Activated CD4-positive, alpha-beta T cell treated with anti-CD3 and anti-CD28 coated beads, Interleukin-2, amount 50 U/mL, for 4 hours (primary cell): ENCODE measurements at places on chromosomes 5 and 9.

DNA sequence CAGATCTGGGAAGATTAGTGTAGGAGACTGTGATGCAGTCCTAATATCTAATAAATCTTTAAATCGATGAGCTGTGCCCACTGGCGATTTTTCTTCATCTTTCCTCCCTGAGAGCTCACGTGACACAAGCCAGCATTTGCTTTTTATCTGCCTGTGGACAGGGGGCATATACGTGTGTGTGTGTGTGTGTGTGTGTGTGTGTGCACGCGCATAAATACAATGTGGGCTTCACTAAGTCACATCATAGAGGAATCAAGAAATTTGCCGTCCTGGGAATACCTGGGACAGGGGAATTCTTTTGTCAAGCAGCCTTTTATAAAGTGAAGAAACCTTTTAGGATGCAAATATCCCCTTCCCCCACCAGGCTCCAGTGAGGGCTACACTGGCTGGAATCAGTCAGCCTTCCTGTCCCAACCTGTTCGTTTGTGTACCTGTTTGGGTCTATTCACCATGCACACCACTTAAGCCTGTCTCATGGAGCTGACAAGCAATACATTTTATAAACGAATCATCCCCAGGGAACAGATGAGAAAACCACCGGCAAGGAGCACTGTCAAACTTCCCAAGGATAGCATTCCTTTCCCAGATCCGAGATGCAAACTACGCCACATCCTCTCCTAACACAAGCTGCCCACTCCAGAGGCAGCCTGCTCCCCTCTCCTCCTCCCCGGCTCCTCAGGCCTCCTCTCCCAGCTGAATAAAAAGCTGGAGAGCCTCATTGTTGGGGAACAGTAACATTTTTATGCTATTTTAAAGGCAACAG lies 2.7 kb downstream of the EPB41L4B start:
- DNase-seq = no peak

DNA sequence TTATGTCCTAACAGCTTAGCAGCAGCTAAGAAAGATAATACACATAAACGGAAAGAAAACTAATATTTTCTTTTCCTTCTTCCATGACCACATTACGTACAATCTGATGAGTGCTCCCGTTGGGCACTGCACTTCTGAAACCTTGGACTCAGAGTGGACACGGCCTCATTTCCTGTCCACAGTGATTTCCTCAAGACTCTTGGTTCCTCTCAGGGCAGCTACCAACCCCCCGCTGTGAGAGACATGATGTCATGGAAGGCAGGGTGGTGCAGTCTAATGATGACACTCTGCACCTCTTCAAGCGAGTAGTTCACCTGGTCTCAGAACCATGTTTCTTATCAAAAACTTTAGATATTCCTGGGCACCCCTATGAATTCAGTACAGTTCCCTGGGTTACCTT lies 68.7 kb upstream of the CTSL start:
- no peak for DNase-seq

- DNase-seq = no peak
Measured at GRCh38 chr9:347667-348292, 133.1 kb downstream of the DOCK8 start.

DNA sequence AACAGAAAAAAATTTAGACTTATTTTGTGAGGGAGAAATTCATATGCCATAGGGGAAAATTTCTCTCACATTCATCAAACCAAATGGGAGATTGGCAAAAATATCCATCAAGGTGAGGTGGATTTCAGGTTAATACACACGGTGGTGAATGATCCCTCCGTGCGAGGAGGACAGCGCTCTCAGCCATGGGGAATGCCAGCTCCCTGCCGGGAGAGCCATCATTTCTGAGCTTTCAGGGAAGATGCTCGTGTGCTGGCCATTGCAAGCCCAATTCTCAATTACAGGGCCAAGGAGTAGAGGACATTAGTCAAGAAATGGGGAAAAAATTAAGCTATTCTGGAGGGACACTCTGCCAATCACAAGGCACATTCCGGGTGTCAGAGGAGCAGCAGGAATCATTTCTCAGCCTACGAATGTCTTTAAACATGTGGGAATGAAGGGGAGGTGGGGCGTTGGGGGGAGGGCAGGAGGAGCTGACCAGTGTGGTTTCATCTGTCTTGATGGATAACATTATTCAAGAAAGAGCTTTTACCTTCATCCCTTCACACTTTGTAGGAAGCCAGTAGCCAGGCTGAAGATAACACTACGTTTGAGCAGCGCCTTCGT lies 165.5 kb downstream of the DAB2IP start:
- no peak for DNase-seq

- DNase-seq = no peak
Measured at GRCh38 chr9:109466623-109467590, 31.2 kb downstream of the PTPN3 start.

DNA sequence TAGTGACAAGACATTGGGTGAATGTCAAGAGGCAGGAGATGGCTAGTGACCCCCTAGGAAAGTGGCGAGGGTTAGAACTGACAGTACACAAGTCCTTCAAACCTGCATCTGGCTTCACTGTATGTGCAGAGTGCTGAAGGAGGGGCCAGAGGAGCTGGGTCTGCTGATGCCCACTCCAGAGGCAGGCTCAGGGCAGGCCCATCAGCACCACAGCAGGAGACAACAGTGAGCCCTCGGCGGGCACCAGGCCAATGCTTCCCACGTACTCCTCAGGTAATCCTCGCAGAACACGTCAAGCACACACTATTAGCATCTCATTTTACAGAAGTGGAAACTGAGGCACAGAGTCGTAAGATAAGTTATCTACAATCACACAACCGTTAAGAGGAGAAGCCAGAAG lies 76.1 kb upstream of the SH3PXD2B start:
- DNase-seq = no peak

DNA sequence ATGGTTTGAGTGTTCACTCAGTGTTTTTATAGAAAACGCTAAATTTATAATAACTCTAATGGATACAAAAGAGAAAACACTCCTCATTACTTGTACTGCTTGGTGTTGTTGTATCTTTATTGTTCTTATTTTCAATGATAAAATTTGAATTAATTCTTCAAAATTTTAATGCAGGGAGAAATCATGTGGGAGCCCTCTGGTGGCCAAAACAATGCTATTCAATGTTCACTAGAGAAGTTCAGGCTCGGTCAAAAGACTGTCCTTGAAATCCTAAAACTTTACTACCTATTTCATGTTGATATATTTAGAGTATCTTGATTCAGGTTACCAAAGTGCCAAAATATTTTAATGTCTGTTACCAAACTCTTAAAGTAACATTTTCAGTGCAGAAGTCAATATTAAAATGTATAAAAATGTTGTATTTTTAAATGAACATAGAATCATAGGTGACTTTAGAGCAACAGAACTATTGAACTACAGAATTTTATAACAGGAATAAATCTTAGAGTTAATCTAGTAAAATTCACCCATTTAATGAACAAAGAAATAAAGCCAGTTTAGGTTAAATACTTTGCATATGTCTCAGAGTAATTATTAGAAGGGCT lies 1259.8 kb downstream of the PTPRD start:
- no peak for DNase-seq

GRCh38 chr5:141208478-141208877 lies at the start of gene PCDHB12:
TSS of gene PCDHB12 (plus strand) at chr5:141208719. CDS start at chr5:141208908, 189 bp downstream.
- DNase-seq = no peak

DNA sequence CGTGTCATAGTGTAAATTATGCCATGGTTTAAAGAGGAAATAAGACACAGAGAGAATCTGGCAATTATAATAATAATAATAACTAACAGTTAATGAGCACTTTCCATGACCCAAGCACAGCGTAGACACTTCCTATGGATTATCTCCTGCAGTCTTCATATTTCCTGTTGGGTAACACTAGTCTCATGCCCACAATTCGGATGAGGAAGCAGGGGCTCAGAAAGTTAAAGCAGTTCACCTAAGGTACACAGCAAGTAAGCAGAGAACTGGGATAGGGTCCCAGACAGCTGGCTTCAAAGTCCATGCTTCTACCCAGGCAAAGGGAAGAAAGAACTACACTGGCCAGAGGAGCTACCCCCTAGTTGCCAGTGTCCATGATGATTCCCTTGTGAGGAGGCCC lies 27.9 kb upstream of the TGFBI start:
- no peak for DNase-seq

- no peak for DNase-seq
Measured at GRCh38 chr9:38042626-38043357, 26.2 kb downstream of the SHB start.

DNA sequence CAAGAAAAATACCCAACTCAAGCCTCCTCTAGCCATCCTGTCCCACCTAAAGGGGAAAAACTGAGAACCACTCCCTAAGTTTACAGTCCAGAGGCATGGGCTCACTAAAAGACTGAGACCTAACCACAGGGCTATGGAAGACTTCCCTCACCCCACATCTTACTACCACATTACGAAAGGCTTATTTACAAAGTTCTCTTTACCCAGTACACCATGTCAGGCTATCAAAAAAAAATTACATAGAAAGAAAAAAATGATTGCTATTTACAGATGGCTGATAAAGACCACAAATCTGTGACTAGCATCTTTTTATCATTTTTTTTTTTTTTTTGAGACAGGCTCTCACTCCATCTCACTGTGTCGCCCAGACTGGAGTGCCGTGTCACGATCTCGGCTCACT lies 69.7 kb upstream of the TNPO1 start:
- no peak for DNase-seq

DNA sequence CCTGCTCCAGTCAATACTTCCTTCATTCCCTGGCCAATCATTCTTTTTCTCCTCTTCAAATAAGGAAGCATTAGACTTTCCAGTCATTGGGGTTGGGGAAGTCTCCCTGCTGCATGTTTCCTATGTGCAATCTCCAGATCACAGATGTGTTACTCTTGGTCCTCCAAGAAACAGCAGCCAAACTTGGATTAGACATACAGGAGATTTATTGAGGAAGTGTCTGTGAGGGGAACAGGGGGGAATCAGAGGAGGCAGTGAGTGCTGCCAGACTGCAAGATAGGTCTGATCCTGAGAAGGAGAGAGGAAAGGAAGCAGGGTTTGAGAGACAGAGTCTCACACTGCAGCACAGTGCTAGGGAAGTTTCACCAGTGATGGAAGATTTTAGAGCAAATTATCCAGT lies 40.6 kb upstream of the SLIT3 start:
- no peak for DNase-seq

- DNase-seq = no peak
Measured at GRCh38 chr9:130997395-130997684, 11.6 kb upstream of the LAMC3 start.

DNA sequence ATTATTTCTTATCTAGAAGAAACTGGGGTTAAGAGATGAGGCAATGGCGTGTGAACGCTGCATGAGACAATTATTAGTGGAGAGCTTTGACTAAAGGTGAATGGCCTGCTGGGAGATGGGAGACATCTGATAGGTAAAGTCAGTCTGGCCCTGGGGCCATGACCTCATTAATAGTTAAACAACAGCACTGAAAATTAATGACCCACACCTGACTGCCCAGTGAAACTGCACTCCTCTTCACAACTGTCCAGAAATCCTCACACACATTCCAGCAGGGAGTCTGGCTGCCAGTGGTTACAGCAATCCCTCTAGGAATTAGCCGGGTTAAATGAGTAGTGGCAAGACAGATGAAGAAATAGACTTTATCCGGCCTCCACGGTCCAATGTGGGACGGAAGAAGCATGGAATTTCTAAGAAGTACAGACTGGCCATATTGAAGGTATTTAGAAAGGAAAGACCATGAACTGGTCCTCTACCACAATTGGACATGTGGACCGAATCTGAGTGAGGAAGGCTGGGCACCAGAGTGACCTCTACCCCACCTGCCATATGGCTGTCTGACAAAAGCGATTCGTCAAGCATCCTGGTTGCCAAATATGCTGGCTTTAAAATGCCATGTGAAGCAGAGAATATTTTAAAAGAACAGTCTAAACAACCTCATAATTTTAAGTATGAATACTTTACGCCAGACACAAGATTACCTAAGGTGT lies 138.4 kb downstream of the EFNA5 start:
- no peak for DNase-seq

GRCh38 chr9:69502671-69503301 lies 169.4 kb downstream of the APBA1 start:
- DNase-seq = no peak

GRCh38 chr5:10600626-10601245 lies 36.9 kb downstream of the ANKRD33B start:
- DNase-seq = no peak
